ENCODE measurements at places on chromosomes 6 and 20. TPM values are rescaled to one million over a fixed set of nuclear protein-coding genes. Genes with fewer than 3 reads are reported as not detected.
A peak's percentile ranks its signal among the peaks of the same experiment; 100 is the strongest.

- DNase-seq: no peak
Observed at GRCh38 chr6:137829641-137830083, 37.4 kb upstream of the TNFAIP3 start.

DNA sequence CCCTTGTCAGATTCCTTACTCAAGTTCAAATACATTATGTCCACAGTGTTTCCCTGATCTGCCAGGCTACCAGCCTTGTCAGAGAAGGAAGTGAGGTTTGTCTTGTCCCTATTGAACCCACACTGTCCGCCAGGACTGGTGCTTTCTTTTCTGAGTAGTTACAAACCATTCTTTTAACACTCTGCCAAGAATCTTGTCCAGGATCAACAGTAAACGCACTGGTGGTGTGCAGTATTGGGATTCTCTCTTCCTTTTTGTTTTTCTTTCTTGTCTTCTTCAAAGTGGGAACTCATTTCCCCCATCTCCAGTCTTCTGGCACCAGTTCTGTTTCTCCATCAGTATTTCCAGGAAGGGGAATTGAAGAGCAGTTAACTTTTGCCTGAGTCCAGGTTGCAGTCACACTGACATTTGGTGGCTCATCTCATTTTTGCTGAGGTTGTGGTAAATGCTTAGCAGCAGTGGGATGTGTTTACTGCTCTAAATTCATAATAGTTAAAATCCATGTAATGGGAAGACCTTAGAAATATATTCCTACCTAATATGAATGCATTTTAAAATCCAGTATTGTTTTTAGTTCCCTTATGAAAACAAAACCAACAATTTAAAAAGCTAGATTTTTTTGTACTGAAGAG, 295.3 kb downstream of the PRL start:
- no peak for DNase-seq

GRCh38 chr6:81770381-81770780, 17.9 kb upstream of the TENT5A start:
- DNase-seq: no peak

DNA sequence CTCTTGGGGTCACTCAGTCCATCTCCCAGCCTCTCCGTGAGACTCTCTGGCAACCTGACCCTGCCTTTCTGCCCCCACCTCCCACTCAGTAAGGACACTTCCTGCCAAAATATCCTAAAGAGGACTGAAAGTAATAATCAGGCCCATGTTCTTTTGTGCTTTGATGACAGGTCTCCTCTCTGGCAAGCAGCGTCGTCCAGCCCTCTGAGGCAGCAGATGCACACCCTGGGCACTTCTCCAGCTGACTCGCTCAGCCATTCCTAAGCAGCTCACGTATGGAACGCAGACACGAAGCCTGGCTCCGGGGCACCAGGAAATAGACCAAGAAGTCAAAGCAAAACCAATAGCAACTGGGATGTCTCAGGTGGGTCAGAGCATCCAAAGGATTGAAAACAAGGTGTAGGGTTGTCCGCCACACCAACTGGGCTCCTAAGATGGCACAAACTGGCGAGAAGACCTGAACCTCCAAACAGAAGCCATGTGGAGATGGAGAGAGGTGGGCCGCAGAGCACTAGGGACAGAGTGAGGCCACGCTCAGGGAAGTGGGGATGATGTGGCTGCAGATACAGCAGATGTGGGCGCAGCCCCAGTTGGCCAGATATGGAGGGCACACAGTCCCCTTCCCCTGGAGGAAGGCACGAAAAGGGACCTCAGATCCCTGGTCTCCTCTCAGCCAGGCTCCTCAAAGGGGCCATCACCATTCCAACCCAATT, 99.3 kb downstream of the PRND start:
- no peak for DNase-seq

GRCh38 chr20:50724851-50725723, 6.3 kb upstream of the PARD6B start:
- DNase-seq: peak; percentile 89

DNA sequence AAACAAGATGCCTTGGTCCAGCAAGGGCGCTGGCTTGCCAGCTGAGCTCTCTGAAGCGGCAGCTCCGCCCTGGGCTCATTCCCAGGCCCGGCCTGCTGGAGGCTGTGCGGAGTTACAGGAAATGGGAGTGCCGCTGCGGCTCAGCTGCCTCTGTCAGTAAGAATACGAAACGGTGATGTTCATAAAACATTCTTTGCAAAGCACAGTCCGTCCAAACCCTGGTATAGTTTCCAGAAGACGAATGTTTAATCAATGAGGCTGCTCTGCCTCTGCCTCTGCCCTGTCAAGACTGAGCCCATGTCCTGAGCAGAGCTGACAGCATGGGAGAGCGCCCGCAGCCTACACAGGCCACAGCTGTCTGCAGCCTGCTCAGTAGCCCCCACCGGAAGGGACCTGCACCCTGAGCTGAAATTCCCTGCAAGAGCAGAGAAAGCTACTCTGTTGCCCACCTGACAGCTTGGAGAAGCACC, 153.3 kb upstream of the SNX9 start:
- peak; percentile 93 for DNase-seq

DNA sequence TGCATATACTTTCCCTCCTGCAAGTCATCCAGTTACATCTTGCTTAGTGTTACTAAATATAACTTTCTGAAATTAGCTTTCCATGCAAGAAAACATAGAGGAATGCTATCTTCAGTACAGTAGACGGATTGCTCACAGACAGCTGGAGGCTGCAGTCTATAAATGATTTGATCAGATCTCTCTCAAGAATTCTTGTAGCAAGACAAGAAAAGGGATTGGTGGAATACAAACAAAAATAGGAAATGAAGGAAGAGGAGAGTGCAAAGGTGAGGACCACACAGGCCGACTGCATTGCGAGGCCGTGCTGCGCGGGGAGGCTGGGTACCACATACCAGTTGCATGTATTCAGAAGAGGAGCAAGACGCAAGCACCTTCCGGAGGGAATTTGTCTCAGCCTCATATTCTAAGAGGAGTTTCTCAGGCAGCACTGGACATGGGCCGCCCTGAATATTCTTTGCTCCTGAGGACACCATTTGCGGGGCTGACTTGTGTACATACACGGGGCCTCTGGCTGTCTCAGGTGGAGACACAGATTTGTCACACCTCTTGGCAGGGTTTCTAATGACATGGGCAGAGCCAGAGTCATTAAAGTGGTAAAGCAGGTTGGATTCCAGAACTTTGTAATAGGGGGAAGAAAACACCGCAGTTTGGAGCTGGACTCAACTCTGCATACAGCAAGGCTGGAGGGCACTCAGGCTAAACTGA, 22.7 kb upstream of the KIF25 start:
- no peak for DNase-seq

DNA sequence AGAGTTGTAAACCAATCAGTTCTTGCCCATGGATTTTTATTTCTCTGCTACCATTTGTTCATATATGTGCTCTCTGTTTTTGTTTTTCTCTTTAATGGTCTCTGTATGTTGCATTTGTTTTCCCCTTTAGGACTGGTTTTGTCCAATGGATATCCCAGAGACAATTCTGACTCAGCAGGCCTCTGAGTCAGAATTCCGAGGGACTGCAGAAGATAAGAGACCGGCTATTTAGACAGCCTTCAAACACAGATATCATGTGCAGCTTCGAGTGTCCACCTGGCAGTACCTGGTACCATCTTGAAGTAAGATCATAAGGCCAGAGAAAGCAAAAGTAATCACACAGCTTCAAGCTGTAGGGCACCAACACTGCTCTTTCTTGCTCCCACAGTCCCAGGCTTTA, 125.5 kb downstream of the ELOVL4 start:
- DNase-seq: no peak

- DNase-seq: no peak
Observed at GRCh38 chr6:116633685-116634084, 17.4 kb downstream of the RSPH4A start.

DNA sequence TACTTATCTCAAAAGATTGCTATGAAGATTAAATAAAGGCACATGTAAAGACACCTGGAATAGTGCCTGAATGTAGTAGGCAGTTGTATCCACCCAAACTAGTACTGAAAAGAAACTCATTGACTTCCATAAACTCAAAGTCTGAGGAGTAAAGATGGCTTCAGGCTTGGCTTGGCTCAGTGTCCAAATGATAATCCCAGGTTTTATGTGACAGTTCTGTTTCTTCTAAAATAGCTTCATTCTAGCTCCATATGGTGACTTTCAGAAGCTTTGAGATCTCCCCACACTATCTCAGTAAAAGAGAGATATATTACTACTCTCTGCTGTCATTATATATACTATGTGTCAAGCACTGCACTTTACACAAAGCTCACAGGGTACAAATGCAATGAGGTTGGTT, 121.3 kb downstream of the DOK5 start:
- DNase-seq: no peak

DNA sequence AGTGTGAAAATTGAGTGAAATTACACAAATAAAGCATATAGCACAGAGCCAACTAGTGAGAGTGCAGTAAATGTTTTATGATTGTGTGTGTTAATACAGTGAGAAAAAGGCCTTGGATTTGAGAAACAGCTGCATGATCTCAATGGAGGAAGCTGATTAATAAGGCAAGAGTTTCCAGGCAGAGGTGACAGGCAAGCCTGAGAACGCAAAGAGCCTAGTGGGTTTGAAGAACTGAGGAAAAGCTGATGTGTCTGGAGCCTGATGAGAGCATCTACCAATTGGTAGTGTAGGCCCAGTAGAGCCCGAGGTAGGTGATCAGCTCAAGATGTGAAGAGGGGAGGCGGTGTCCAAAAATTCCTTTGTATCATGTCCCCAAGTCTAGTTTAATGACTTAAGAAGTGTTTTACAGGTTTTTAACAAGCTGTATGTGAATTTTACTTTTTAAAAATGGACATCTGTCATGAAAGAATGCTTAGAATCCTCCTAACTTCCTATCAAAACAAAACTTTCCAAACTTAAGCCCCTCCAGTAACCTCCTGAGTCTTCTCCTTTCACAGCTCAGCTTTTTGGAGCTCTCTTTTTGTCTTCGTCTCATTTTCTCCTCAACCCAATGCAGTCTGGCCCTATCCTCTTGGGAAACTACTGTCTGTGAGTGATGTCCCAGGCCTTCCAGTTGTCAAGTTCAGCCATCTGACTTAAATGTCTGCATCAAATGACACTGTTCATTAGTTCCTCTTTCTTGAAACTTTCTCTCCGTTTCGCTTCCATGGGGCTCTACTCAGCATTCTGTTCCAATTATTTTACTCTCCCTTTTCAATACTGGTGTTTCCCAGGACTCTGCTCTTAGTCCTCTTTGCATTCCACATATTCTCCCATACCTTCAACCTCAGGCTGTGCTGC, 1.2 kb downstream of the CDC40 start:
- DNase-seq: no peak

DNA sequence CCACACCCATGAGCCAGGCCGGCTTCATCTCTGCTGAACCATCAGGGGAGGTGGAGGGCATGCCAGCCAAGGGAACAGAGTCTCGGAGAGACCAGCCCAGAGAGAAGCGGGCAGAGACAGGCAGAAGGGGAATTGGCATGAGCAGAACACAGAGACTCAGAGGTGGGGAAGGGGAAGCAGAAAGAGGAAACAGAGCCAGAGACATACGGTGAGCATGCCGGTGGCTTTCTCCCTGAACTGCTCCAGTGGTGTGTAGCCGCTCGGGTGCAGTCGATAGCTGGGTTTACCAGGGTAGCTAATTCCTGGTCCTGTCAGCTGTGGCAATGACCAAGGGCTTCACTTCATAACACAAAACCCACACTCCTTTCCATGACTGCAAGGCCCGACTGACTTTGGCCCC, 83.6 kb upstream of the CCDC167 start:
- no peak for DNase-seq

DNA sequence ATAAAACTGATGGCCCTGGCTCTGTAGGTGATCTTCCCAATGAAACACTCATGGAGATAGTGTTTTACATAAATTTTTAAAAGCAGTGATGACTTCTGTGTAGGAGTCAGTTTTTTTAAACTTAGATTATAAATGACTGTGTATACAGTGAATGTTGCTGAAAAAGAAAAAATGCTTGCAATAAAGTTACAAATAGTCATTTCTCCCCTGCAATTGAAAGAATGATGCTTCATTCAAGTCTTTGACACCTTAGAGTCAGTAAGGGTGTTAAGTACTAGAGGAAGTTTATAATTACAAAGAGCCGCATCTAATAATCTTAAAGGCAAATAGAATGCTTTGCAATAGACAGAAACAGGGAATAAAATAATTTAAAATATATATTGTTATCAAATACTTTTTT, 27.6 kb downstream of the ZNF292 start:
- DNase-seq: no peak

GRCh38 chr6:43899830-43900229, 129.8 kb downstream of the VEGFA start:
- no peak for DNase-seq

DNA sequence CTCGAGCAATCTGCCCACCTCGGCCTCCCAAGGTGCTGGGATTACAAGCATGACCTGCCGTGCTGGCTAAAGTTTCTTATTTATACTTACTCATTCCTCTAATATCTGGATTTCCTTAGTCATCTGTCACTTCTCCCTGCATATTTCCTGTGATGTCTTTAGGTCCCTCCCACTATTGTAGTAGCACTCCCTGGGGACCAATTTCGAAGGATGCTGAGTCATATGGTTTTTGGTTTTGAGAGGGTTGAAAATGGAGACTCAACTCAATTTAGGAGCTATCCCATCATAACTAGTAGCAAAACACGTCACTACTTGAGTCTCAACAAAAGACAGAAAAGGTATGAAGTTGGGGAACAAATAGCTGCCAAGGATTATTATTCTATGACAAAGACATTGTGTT, 20.2 kb downstream of the MCUR1 start:
- no peak for DNase-seq

DNA sequence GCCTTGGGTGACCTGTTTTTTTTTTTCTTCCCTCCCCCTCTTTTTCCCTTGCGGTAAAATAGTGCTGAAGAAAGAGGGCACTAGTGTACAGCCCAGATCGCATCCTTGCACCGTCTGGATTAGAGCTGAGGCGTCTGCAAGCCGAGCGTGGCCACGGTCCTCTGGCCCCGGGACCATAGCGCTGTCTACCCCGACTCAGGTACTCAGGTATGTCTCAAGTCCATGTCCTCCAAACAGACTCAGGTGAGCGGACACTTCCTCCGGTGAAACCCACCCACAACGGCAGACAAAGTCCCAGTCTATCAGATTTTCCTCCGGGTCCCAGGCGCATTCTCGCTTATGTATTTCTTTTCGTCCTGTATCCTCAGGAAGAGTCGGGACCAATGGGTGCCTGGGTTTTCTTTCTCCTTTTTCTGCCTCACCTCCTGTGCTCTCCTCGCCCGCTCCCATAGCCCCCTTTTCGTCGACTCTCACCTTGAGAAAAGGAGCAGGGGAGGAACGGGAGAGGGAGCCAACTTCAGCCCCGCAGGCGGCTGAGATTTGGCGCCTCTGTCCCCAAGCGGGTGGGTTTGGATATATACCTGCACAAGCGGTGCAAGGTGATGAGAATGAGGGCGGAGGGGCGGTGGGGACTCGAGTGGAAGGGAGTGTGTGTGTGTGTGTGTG, 1.1 kb upstream of the GRM1 start:
- no peak for DNase-seq

- DNase-seq: no peak
Observed at GRCh38 chr6:1062786-1063545, 248.9 kb upstream of the FOXQ1 start.

The ACOT8 gene
- total RNA-seq: 20.4 TPM

The SUMO4 gene
- 0.26 TPM for total RNA-seq

The BMP6 gene
- 3.6 TPM for total RNA-seq

The POLR1H gene
- total RNA-seq: 18.5 TPM

The GZF1 gene
- 20.7 TPM for total RNA-seq

The CNKSR3 gene
- total RNA-seq: 4.2 TPM

The CDH4 gene
- total RNA-seq: 0.32 TPM

The C20orf204 gene
- 0.41 TPM for total RNA-seq

The CITED2 gene
- total RNA-seq: 154 TPM

The SLC22A2 gene
- total RNA-seq: 0.75 TPM

The FAM83C gene
- not detected for total RNA-seq

The RAET1E gene
- total RNA-seq: 6.2 TPM

The PACSIN1 gene
- not detected for total RNA-seq

The OR11A1 gene
- total RNA-seq: not detected
